Activated CD4-positive, alpha-beta T cell treated with anti-CD3 and anti-CD28 coated beads, Interleukin-2, amount 50 U/mL, for 4 hours (primary cell): ENCODE measurements at places on chromosomes 5 and 9.

GRCh38 chr5:100904259-100904861 is 1.3 kb upstream of the ST8SIA4 start:
- DNase-seq = peak; percentile 30

GRCh38 chr5:61790678-61791077 is 458.6 kb downstream of the ZSWIM6 start:
- DNase-seq = no peak

GRCh38 chr5:71529682-71530081 is 57.5 kb upstream of the MCCC2 start:
- no peak for DNase-seq

- DNase-seq = no peak
Measured at GRCh38 chr5:168654211-168654721, 75.1 kb upstream of the PANK3 start.

DNA sequence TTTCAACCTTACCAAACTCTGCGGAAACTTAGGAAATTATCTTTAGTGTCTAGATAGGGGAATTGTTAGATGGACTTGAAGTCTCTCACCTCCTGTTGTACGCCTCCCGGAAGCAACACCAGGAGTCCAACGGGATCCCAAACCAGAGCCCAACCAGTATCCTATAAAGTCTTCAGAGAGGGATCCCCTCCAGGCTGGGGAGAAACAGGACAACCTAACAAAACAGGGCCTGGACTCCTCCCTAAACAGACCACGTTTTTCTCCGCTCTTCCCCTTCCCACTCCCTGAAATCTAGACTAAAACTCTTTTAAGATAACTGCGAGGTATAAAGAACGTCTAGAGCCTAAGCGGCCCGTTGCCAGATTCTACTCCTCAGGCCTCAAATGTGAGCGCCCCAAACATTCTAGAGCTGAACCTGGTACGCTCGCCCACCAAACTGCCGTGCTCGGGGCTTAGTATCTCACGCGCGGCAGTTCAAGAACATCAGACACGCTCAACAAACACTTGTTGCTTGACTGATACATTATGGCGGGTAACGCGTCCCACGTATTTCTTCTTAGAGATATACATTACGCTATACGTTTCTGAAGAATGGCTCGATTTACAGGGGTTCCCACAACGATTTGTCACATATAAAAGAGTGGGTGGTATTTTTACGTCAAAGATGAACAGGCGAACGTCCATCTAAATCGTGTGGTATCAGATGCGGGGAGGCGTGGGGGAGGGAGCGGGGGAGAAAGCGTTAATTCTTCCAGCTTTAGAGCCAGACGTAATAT is 663 bp upstream of the SMIM27 start:
- peak; percentile 38 for DNase-seq

- DNase-seq = no peak
Measured at GRCh38 chr5:137115152-137115551, 384.0 kb downstream of the SPOCK1 start.

- no peak for DNase-seq
Measured at GRCh38 chr5:172849606-172850453, 15.8 kb downstream of the ERGIC1 start.

GRCh38 chr9:72154468-72155285 is 5.4 kb downstream of the GDA start:
- DNase-seq = no peak

DNA sequence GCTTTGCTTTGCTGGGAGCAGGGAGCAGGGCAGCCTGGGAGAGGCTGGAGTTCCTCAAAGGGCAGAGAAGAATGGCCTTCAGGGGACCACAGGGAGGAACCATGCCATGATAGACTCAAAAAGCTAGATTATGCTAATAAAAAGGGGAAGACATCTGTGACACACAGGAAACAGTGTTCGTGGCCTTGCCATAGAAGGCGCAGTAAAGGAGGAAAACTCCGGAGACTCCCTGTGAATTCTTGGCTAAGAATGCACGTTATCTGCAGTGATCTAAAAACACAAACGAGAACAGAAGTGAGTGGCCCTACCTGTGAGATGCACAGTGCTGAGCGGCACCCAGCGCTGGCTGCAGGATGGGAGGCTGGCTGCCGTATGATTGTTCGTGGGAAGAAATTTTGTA is 15.9 kb upstream of the LTC4S start:
- DNase-seq = no peak

DNA sequence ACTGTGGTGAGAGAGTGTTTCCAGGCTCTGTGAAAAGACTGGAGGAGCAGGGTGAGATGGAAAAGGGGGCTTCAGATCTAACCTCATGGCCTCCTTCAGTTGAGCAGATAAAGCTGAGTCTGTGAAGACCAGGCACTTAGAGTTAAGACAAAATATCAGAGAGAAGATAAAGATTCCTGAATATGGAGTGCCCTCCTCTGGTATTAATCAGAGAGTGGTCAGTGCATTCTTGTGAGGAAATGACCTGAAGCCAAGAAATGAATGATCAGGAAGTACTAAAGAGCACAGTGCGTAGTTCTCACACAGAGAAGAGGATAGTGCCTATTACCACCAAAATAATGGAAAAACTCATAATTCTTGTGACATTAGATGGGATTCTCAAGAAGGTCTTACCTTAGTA is 1417.0 kb upstream of the ACO1 start:
- no peak for DNase-seq
